Activated T-helper 1 cell treated with Interleukin-2 at 50 U/mL for 16 hours (primary cell): ENCODE measurements at places on chromosomes 7 and 10.

- no peak for DNase-seq
These were observed 31.7 kb upstream of the SYPL1 start for GRCh38 chr7:106143711-106144337.

- DNase-seq = no peak
These were observed 8.4 kb downstream of the DBNL start for GRCh38 chr7:44052771-44053365.

DNA sequence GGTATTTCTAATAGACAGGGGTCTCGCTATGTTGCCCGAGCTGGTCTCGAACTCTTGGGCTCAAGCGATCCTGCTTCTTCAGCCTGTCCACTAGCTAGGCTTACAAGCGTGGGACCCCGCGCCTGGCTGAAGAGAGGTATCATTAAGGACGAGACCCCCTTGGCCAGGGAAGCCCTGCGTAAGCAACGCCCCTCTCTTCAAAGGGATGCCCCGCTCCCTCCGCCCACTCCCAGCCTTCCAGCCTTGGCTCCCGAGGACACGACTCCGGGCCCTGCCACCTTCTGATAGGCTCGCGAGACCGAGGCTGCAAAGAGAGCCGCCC lies 220 bp upstream of the ZKSCAN5 start:
- no peak for DNase-seq

DNA sequence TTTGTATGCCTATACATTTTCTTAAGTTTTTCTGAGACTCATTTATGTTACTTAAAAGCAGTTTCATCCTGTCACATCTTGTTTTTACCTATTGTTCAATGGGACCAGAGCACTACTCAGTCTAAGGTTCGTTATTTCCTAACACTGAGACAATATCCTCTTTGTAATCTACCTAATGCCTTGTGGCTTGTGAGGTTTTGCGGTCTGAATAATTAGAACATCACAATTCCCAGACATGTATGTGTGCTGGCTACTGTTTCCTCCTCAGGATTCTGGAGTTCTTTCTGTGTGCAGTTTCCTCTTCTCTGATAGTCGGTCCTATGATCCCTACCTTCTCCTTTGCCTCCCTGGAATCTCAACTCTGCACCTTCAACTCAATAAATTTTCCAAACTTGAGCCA lies 620.2 kb downstream of the ANKRD7 start:
- no peak for DNase-seq

DNA sequence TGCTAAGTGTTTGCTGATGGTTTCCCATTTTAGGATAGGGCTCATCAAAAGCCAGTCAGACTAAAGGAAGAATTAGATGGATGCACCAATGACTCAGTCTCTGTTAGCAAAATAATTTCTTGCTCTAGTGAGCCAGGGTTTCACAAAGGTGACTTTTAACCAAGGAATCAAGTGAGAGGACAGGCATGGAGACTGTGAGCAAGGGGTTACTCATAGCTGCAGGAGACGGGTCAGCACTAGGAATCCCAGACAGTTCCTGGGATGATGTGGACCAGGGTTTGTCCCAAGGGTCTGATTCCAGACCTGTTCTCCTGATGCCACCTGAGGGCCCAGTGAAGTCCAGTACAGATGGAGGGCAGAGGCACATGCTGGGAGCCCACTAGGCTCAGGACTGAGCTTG lies 138.1 kb downstream of the NOC3L start:
- no peak for DNase-seq

DNA sequence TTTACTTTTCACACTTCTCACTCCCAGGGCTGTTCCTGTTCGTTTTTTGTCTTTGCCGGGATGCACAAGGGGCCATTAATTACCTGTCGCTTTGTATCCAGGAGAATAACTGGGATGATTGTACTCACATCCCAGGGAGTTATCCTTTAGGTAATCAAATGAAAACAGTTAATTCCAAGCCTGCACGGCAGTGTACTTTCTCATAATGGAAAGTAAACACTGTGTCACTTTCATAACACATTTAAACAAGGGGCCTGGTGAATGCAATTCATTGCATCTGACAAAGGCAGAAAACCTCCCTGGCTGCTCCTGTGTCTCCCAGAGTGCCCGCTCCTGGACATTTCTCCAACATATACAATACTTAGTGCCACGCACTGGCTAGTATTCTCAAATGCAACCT lies 138.7 kb upstream of the CELF2 start:
- DNase-seq = no peak

DNA sequence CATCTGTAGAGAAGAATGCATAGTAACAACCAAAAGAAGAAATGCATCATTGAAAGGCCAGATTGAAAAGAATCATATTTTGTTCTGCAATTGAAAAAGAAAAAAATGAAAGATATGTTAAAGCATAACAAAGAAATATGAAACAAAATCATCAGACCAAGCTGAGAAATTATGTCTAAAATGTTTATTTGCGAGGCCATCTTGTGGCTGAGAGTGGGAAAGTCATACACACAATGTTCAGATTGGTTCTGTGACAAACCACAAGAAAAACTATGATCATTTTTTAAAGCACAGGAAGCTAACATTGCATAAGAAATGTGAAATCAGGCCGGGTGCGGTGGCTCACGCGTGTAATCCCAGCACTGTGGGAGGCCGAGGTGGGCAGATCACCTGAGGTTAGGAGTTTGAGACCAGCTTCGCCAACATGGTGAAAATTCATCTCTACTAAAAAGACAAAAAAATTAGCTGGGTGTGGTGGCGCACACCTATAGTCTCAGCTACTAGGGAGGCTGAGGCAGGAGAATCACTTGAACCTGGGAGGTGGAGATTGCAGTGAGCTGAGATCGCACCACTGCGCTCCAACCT lies 36.6 kb downstream of the ABCB5 start:
- no peak for DNase-seq

DNA sequence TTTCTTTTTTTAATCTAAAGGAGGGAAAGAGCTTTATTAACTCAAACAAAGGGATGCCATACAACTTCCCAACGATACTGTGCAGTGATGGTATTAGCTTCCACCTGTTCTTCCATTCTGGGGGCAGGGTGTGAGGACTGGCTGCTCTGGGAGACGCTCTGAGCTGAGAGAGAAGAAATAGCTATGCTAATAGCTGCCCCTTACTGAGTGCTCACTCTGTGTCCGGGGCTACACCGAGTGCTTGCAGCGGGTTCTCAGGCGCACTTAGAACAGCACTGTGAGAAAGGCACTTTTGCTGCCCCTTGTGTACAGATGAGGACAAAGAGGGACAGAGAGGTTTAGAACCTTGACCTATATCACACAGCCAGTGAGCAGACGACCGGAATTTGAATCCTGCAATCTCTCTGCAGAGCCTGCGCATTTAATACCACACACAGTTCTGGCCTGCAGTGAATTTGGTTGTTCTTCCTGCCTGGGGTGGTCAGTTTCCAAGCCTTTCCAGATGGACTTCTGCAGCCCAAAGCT lies 142.2 kb downstream of the PLPP4 start:
- DNase-seq = no peak

- no peak for DNase-seq
These were observed 8.8 kb upstream of the CNPY1 start for GRCh38 chr7:155555116-155555695.

GRCh38 chr7:2796358-2797352 lies 47.5 kb downstream of the GNA12 start:
- no peak for DNase-seq

GRCh38 chr10:63068246-63068645 lies 64.9 kb upstream of the NRBF2 start:
- no peak for DNase-seq

DNA sequence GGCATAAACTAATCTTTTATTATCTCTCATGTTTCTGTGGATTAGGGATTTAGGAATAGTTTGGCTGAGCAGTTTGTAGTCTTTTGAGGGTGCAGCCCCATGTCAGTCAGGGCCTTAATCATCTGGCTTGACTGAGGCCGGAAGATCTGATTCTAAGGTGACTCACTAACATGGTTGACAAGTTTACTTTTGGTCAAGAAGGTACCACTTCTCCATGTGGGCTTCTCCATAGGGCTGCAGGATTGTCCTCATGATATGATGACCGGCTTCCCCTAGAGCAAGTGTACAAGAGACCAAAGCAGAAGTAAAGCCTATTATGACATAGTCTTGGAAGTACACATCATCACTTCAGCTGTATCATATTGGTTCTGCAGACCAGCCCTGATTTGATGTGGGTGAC lies 45.9 kb upstream of the OIT3 start:
- DNase-seq = no peak

DNA sequence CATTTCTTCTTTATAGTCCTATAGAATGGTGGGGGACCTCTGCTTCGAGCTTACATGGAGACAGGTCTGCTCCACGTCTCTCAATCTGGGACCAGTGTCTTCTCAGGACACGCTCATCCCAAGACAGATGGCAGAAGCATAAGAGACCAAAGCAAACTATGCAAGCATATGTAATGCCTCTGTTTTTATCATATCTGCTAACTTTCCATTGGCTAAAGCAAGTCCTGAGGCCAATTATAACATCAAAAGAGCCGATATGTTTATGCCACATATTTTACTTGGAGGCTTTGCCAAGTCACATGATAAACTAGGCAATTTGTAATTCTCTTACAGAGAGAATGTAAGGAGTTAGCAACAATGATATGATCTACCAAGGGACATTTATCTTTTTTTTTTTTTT lies 102.6 kb upstream of the NRBF2 start:
- no peak for DNase-seq

DNA sequence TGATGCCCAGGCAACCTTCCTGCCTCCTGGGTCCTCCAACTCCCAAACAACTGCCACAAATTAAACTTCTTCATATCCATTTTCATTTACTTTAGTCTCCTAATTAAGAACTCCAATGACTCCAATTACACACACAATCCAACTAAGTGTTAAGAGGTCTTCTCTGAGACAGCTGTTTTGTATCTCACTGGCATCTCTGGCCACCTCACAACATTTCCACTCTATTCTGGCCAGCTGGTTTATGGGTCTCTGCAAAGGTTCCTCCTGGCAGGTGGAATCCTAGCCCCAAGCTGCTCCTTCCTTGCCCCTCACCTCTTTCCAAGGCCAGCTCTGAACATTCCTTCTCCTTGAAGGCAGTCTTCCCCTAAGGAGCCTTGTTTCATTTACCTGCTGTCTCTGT lies 123.1 kb upstream of the HPS1 start:
- DNase-seq = no peak

- no peak for DNase-seq
These were observed 34.6 kb upstream of the DAGLB start for GRCh38 chr7:6482307-6482706.

GRCh38 chr7:18762189-18762588 lies 266.6 kb downstream of the HDAC9 start:
- DNase-seq = no peak

DNA sequence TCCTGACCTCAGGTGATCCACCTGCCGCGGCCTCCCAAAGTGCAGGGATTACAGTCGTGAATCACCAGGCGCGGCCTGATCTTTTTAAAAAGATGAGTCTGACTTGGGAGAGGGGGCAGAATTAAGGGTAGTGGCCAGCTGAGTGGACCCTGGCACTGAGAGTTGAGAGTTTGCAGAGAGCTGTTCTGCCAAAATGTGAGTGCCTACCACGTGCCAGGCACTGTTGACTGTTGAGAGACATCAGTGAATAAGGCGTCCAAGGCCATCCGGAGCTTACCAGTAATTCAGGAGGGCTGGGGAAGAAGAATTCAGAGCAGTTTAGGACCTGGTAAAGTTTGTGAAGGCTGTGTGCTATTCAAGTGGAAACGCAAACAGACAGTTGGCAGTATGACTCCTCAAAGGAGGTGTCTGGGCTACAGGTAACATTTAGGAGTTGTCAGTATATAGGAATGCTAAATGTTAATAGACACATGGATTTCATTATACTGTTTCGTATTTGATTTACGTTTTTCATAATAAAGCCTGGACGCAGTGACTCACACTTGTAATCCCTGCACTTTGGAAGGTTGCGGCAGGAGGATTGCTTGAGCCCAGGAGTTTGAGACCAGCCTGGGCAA lies 1.5 kb downstream of the NIPSNAP2 start:
- no peak for DNase-seq

GRCh38 chr7:78542981-78543380 lies 744.4 kb downstream of the PHTF2 start:
- no peak for DNase-seq

DNA sequence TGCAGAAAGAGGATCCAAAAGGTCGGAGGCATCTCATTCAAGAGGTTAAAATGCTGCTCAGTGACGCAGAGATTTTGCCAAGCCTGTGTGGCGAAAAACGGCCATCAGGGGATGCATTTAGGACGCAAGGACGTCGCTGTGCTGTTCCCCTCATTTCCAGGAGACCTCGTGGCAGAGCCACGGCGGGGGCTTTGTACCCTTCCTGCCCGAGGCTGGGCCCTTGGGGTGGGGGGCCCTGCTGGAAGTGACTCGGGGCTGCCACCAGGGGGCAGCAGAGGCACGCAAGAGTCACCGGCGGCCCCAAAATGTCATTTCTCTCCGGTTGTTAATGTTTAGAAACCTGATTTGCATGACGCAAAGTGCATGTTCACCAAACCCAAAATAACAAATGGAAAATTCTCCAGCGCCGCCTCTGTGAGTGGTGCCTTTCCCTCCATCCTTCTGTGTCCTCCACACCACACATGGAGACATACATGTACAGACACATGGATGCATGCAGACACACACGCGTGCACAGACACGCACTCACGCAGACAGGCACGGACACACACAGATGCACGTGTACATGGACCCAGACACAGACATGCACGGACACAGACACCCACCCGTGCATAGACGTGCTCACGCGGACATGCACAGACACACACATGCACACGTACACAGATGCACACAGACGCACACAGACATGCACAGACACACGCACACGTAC lies 51.0 kb upstream of the NKX6-2 start:
- no peak for DNase-seq

DNA sequence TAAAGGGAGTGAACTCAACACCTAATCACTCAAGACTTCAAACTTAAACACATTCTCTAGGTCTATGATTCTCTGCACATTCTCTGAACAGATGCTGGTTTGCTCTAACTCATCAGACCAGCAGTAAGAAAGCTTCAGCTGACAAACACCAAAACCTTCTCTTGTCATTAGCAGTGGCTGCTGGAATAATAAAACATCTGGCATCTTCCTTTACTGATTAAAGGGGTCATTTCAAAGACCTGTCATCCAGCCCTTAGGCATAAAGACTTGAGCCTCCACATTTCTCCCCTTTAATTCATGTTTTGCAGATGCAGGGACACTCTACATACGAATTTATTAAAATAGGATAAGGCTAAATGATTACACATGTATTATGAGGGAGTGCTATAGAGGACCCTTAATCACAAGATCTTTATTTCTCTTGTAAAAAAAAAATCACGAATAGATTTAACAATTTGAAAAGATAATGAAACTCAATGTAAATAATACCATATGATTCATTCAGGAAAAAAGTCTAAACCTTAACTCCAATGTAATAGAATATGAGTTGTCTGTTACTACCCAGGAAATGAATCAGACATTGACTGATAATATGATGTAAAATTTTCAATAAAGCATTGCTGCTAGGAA lies 152.4 kb upstream of the GNAI1 start:
- no peak for DNase-seq

- no peak for DNase-seq
These were observed 2.3 kb upstream of the CTTNBP2 start for GRCh38 chr7:117875566-117875965.

DNA sequence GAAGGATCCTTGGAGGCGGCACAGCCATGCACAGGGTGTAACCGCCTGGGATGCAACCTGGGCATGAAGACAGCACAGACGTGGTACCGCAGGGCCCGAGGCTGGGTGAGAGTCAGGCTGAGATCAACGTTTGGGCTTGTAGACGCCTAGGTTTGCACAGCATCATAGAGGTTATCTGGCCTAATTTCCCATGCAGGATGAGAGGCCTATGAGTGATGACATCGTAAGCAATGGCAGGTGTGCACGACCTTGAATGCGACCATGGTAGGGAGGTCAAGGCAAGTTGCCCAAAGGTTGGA lies 7.5 kb downstream of the CALML3 start:
- DNase-seq = no peak

- DNase-seq = no peak
These were observed 680.7 kb downstream of the SUGCT start for GRCh38 chr7:40815512-40815911.
